ENCODE measurements at places on chromosomes 4 and X.

DNA sequence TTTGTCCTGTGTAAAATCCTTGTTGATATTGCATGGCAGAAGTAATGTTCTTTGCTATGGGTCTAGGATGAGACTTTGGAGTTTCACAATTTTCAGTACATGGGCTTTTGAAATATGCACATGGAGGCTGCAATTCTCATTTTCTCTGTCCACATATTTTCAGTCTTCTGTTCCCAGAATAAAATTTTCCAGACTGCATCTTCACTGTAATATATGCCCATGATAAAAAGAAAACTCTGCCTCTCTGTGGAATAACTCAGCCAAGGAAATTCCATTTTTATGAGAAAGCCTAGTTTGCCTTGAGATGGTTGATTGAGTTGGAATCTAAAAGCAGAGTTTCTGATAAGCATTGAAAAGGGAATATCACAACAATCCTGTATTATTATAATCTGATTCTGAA lies 601.4 kb upstream of the AADAT start:
- DNase-seq = no peak

- DNase-seq = no peak
Observed at GRCh38 chr4:175514174-175514573, 297.9 kb downstream of the GPM6A start.

DNA sequence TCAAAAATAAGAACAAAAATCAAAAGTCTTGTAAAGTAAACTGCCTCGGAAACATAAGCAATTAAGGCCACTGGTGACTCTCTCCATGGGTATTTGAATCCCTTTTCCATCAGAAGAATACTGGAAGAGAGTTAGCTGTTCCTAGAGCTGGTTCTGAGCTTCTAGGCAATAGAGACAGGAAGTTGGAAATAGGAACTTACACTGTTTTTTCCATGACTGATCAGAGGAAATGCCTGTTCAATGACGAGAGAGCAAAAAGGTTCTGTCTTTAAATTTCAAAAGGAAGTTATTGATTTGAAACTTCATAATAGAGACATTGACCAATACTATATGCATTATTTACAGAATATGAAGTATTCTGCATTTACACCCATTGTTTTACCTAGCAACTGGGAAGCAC lies 503.5 kb upstream of the ARX start:
- no peak for DNase-seq

DNA sequence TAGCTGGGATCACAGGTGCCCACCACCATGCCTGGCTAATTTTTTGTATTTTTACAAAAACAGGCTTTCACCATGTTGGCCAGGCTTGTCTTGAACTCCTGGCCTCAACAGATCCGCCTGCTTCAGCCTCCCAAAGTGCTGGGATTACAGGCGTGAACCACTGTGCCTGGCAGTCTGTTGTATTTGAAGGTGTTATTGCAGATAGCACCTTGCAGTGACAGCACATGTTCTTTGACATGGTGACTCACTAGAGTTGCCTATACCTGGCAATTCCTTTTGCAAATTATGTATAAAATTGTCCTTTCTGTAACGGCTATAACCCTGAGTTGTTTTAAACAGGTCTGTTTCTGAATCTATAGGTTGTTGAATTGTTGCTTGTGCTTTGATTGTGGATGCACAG lies 7.9 kb downstream of the OGT start:
- DNase-seq = no peak

- no peak for DNase-seq
Observed at GRCh38 chr4:72896515-72896914, 173.0 kb downstream of the COX18 start.

DNA sequence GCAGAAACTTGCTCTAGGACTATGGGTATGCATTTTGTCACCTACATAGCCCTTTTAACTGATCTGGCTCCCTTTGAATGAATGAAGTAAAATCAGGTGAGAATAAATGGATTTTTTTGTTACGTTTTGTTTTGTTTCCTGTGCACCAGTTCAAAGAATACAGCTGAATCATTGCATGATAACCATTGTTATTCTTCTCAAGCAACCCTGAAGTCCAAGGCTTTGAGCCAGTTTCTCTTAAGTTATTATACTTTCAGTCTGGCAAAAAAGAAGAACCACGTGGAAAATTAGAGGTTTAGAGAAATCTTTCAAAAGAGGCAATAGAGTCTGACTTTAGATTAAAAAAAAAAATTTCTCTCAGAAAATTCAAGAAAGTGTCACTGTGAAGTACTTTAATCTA lies 398.6 kb upstream of the TECRL start:
- no peak for DNase-seq

DNA sequence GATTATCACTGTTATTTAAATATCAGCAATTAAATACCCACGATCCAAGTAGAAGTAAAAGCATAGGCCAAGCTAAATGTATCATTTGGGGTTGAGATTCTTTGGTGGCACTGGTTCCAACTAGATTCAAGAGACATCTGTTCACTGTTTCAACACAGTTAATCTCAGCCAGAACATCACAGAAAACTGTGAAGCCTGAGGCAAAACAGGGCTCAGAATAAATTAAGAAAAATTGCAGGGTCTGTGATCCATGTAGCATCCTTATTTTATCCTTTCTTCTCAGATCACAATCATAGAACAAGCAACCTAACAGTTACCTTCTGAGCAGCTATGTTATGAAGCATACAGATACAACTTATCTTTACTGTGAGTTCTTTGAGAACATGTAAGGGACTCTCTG lies 23.7 kb downstream of the YTHDC1 start:
- DNase-seq = no peak

Data from activated T-cell treated with anti-CD3 and anti-CD28 coated beads for 4 hours (primary cell).